ENCODE measurements at places on chromosomes 16 and 17.

DNA sequence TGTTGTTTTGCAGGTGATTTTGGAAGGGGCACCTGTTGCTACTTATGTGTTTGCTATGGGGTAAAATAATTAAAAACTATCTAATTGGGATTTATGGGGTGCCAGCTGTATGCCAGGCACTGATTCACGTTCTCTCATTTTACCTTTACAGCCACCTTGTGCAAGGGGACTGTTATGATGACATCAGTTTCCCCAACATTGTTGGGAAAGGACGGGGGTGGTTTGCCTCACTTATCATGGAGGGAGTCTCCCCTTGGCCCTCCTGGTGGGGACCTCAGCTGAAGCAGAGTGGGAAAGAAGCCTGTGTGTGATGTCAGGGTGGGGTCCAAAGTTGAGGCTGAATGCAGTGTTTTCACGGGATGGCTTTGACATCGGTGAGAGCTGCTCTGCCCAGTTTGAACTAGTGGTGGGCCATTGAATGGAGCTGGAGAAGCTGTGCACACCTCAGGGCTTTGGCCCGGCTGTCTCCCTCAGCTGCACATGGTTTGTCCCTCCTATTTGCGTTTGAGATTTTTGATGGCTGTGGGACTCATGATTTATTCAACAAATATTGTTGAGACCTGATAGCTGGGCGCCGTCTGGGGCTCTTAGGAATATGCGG lies 36.1 kb downstream of the CMIP start:
- no peak for DNase-seq

GRCh38 chr16:50992350-50993032 lies 158.6 kb downstream of the SALL1 start:
- no peak for DNase-seq

- no peak for DNase-seq
These were observed 1.1 kb downstream of the ABAT start for GRCh38 chr16:8675183-8676159.

- no peak for DNase-seq
These were observed 37.0 kb downstream of the GAS7 start for GRCh38 chr17:10161386-10161785.

- no peak for DNase-seq
These were observed 1.2 kb upstream of the BCO1 start for GRCh38 chr16:81237282-81237681.

DNA sequence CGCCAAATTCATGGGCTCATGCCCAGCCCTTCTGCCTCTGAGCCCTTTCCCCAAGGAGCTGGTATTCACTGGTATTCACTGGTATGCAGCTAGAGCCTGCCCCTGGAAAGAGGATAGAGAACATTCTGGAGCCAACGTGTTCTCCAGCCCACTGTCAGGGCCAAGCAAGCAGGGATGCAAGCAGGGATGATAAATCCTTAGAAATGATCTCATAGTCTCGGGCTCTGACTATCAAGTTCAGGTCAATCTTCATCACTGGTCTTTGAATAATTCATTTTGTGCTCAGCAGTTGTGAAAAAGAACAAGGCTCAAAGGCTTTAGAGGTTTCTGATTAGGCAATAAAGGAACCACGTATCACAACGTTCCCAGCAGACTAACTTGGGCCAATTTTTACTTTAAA lies 57.3 kb downstream of the CACNG5 start:
- no peak for DNase-seq
